Stimulated activated CD4-positive, alpha-beta T cell treated with anti-CD3 and anti-CD28 coated beads, Interleukin-1b, Interleukin-23, amount 100 ng/mL, for 1 hour (primary cell): ENCODE measurements at places on chromosomes 4 and X.

- no peak for DNase-seq
These were observed 156.7 kb downstream of the ATP10D start for GRCh38 chr4:47641755-47642154.

DNA sequence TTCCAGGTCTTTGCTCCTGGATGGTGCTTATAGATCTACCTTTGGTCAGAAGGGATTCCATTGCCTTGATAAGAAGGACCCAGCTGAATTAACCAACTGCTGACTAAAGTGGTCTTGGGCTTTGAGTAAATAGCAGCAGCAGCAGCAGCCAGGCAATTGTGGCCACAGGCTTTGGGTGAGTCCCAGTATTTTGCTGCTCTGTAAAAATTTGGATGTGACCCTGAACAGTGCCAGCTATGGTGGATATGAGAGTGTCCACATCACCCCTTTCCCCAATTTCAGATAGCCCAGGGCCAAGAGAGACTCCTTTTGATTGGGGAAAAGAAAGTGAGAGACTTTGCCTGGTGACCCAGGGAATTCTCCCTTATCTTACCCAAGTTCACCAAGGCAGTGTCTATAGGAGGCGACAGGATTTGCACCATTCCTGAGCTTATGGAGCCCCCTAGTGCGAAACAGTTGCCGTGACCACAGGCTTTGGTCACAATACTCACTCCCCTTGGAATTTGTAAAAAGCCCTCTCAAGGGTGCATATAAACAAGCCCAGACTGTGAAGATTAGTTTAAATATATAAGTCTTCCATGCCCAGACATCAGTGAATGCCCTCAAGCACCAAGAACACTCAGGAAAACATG lies 518.0 kb downstream of the TMA16 start:
- DNase-seq, result no peak

DNA sequence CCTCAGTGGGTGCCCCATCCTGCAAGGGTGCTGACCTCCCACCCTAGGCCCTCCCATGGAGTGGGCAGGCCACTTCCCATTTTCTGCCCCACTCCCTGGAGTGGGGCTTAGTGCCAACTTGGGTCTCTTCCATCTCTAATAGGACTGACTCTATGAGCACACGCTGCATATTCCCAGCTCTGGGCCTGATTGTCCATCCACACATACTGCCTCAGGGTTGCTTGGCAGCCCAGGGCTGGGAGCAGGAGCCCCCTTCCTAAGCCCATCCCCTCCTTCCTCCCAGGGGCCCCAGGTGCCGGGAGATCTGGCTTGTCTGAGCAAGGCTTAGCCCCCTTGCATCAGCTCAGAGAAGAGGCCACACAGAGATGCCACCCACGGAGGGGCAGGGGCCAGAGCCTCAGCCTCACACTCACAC lies 55.1 kb downstream of the PJA1 start:
- no peak for DNase-seq

DNA sequence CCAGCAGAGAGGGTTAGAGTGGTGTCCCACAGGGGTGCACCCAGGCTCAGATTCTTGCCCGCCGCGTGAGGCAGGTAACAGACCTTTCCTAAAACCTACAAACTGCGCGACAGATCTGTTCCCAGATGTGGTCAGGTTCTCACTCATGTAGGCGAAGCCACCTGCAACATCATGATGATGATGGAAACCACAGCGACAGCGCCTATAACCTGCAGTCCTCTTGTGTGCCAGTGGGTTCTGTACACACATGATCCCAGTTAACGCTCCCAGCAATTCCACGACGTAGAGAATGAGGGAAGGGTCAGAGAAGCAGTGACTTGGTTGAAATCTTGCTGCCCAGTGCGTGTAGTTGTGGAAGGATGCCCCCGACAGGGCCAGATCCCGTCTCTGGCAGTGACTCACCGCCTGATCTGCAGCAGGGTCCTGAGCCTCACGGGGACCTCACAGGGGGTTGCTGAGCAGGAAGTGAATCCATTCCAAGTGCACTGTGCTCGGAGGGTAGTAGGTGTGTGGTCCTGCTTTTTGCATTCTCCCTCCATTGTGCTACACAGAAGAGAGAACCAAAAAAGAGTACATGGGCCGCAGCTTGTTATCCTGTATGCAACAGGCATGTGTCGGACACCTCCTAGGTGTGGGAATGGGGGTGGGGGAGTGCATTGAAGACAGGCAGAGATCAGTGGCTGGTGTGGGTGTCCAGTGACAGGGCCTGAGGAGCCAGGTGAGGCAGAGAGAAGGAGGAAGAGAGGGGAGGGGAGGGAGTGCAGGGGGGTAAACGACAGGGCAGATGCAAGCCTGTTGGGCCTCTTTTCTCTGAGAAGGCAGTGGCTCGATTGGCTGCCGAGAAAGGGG lies 66.6 kb downstream of the MTMR1 start:
- no peak for DNase-seq
